ENCODE measurements at places on chromosomes 7 and 10.

- no peak for DNase-seq
Observed at GRCh38 chr7:139004321-139005090, 23.3 kb upstream of the KIAA1549 start.

DNA sequence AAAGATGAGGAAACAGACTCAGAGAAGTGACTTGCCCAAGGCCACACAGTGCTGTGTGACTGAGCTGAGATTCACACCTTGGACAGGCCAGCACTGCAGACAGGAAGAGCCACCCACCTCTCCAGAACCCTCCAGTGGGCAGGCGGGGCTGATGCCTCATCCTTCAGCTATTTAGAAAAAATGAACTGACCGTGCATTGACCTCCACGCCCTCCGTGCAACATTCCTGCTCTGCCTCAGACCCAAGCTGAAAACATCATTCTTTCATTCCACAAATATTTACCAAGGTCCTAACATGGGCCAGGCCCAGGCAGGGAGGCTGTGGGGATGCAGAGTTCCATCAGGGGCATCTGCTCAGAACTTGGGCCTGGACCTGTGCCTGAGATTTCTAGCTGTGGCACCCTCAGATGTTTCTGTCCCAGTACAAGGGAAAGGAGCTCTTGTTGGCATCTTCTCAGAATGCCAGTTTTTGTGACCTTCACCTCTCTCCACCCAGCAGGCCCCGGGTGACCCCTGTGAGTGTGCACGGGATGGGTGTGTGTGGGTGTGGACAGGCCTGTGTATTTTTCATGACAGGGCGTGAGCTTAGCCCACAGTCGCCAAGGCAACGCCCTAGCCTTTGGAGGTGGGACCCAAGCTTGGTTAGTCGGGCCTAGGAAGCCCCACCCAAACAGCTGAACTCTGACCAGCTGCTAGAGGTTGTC lies 6.5 kb downstream of the VSIR start:
- no peak for DNase-seq

GRCh38 chr10:129964611-129965424 lies 744 bp upstream of the EBF3 start:
- no peak for DNase-seq

- no peak for DNase-seq
Observed at GRCh38 chr10:49177391-49178355, 10.5 kb downstream of the TMEM273 start.

GRCh38 chr7:41125343-41125742 lies 577.5 kb downstream of the INHBA start:
- DNase-seq, result no peak

GRCh38 chr10:88086187-88086960 lies 222.9 kb downstream of the PTEN start:
- no peak for DNase-seq

GRCh38 chr7:28157831-28158416 lies 22.7 kb downstream of the JAZF1 start:
- no peak for DNase-seq

DNA sequence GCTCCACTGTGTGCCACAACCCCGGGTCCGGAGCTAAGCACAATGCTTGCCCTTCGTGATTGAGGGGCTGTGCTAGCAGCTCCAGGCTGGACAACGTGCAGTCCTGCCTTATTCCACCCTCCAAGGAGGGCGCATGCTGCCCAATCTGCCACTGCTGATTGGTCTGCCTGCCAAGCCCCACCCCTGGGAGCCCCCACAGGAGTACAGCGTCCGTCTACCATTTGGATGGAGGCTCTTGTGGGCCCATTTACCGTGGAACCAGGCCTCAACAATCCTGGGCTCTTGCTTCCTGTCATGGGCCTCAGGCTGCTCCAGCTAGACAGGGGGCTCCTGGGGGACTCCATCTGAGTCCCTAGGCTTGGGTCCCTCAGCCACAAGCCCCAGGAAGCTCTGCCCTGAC lies 173.3 kb downstream of the SLIT1 start:
- no peak for DNase-seq

DNA sequence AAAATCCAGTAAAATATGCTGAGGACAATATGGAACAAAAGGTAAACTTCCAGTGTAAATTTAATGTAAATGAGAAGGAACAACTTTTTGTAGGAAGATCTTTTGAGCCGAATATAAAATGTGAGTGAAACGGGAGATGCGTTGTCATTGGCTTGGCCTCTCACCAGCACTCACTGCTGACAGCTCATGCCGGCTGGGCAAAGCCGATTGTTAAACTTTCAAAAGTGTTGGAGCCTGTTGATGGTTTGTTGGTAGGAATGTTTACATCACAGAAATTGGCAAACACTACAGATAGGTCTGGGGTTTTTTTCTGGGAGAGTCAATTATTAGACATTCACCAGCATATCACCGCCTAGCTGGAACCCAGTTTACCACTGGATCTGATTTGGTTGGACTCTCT lies 6.1 kb downstream of the PSTK start:
- no peak for DNase-seq

GRCh38 chr10:124175701-124176348 lies 82.4 kb upstream of the CHST15 start:
- DNase-seq, result no peak

DNA sequence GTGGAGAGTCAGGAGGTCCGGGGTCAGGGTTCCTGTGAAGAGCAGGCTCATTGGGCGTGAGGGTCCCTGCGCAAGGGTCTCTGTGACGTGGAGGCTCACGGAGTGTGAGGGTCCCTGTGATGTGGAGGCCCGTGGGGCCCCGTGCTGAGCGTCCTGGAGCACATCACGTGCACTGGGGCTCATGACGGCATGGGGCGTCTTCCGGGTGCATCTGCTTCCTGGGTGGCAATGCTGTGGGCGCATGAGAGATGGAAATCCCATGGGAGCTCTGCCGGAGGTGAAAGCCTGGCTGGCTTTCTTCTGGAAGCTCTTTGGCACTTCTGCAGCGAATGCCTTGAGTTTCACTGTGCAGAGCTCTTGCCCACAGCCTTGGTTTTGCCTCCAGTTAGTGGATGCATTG lies 71.4 kb downstream of the WDR37 start:
- no peak for DNase-seq

DNA sequence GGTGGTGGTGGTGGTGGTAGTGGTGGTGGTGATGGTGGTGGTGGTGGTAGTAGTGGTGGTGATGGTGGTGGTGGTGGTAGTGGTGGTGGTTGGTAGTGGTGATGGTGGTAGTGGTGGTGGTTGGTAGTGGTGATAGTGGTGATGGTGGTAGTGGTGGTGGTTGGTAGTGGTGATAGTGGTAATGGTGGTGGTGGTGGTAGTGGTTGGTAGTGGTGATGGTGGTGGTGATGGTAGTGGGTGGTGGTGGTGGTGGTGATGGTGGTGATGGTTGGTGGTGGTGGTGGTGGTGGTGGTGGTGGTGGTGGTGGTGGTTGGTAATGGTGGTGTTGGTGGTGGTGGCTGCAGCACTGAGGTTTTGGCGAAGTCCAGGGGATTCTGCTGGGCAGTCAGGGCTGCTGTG lies 58.5 kb downstream of the TMEM130 start:
- no peak for DNase-seq

- DNase-seq, result no peak
Observed at GRCh38 chr7:142443216-142444010, 185.6 kb upstream of the PRSS58 start.

- DNase-seq, result no peak
Observed at GRCh38 chr10:69344591-69345252, 66.4 kb downstream of the HK1 start.

DNA sequence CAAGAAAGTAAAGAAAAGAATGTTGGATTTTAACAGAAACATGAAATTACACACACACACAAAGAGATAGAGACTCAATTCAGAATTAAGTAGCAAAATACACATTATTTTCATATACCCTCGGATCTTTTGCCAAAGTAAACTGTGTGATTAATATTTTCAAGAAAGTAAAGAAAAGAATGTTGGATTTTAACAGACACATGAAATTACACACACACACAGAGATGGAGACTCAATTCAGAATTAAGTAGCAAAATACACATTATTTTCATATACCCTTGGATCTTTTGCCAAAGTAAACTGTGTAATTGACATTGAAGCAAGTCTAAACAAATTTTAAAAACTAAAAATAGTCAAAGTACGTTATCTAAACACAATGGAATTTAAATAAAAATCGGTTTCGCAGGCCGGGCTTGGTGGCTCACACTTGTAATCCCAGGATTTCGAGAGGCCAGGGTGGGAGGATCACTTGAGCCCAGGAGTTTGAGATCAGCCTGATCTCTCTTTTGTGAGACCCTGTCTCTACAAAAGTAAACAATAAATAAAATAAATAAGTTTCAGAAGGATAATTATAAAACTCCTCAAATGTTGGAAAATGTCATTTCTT lies 337.3 kb upstream of the MAGI2 start:
- DNase-seq, result no peak

- no peak for DNase-seq
Observed at GRCh38 chr10:111890046-111890445, 293.5 kb downstream of the GPAM start.

- no peak for DNase-seq
Observed at GRCh38 chr10:12387561-12388210, 38.3 kb downstream of the CAMK1D start.

DNA sequence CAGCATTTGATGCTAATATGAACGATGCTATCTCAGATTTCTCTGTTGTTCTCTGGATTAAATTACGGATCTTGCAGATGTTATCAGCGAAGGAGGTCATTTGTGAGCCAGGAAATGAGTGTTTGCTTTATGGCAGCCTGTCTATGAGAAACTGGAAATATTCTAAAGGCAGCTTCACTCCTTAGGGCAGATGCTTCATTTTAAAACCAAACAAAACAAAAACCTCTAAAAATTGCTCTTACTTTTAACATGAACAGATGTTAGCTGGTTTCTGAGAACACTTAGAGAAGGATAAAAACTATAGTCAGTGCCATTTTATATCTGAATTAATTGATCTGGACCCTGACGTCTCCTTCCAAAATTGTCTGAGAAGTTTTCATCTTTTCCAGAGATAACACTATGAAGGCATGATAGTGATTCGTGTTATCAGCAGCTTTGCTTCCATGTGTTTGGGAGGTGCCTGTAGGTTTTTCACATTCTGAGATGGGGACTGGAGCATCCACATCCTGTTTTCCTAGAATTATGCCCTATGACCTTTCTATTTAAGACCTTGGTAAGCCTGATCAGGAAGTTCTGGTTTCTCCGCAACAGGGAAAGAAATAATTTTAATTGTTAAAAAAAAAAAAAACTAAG lies 53.1 kb downstream of the CPED1 start:
- no peak for DNase-seq

DNA sequence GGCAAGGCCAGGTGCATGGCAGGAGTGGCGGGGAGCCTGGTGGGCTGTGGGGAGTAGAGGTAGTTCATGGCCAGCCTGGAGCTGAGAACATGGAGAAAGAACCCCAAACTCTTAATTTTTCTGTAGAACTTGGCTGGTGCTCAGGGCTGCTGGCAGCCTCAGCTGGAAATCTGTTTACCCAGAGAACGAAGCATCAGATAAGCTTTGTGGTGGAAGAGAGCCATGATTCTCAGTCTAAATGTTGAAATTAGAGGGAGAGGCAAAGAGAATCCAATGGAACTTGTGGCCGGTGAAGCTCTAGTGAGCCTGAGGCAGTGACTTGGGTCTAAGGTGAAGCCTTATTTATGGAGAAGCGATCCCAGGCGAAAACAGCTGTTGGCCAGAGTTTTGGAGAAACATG lies 126.4 kb downstream of the CCDC3 start:
- DNase-seq, result no peak

DNA sequence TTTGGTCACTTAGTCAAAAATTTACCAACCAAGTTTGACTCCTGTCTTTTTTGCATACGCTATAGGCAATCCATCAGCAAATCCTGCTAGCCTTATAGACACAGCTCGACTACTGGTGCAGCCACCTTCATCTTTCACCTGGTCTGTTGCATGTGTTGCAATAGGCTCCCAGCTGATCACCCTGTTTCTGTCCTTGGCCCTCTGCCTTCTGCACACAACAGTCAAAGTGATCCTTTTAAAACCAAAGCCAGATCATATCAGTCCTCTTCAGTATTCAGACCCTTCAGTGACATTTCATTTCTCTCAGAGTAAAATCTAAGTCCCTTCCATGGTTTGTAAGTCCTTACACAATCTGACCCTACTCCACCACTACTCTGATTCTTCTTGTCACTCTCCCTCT lies 10.9 kb upstream of the CDK6 start:
- DNase-seq, result no peak

DNA sequence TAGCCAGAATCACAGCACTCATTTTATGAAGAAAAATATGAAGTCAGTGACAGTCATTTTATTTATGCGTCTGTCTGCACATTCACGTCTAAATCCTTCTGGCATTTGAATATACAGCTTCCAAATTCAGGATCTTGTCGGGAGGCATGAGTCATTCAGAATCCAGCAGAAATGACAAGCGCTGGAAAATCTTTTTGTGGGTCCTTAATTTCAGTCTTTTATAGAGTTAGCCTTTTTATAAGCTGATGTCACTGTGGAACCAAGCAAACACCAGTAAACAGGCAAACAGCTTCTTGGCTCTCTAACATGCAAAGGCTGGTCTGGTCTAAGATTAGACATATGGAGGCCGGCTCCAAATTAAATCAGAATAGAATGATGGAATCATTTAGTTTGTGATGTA lies 388.2 kb upstream of the TEX47 start:
- DNase-seq, result no peak

DNA sequence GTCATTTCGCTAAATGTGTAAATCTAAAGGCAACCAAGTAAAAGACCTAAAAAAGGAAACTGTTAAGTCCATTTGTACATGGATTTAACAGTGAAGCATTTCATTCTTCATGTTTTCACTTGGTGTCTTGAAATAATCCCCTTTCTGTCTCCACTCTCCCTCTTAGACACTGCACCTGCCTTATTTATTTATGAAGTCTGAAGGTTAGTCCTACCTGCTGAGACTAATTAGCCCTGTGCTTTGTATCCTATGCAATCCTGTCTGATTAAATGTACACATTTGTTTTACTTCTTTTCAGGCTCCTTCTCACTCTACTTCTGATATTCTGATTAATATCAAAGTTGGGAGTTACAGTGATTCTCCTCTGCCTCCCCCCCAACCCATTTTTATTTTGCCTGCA lies 1.9 kb upstream of the TCF7L2 start:
- DNase-seq, result no peak

- no peak for DNase-seq
Observed at GRCh38 chr7:38671911-38672905, 41.0 kb upstream of the AMPH start.

GRCh38 chr10:35259769-35260397 lies 76.4 kb upstream of the CCNY start:
- DNase-seq, result no peak

GRCh38 chr7:64574540-64575099 lies 11.7 kb upstream of the ZNF680 start:
- no peak for DNase-seq

DNA sequence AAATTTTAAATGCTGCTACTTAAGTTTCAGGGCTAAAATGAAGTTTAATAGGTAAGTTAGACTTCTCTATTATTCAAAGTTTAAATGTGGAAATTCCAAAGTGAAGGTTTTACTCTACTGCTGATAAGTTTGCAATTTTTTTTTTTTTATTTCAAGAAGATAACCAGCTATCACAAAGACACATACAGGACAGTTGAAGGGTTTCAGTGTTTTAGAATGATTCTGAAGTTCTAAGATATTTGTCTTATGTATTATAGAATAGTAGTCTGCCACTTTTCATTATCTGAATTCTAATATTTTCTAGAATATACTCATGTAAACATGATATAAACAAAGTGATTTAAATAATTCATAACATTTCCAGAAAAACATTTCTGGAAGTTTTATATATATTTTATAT lies 7.0 kb upstream of the CD36 start:
- no peak for DNase-seq

- no peak for DNase-seq
Observed at GRCh38 chr10:52568309-52568708, 204.3 kb downstream of the MBL2 start.

Data from cortex of kidney (tissue), 1 donor.